ENCODE measurements at places on chromosomes 3 and 15.
A peak's percentile ranks its signal among the peaks of the same experiment; 100 is the strongest.

DNA sequence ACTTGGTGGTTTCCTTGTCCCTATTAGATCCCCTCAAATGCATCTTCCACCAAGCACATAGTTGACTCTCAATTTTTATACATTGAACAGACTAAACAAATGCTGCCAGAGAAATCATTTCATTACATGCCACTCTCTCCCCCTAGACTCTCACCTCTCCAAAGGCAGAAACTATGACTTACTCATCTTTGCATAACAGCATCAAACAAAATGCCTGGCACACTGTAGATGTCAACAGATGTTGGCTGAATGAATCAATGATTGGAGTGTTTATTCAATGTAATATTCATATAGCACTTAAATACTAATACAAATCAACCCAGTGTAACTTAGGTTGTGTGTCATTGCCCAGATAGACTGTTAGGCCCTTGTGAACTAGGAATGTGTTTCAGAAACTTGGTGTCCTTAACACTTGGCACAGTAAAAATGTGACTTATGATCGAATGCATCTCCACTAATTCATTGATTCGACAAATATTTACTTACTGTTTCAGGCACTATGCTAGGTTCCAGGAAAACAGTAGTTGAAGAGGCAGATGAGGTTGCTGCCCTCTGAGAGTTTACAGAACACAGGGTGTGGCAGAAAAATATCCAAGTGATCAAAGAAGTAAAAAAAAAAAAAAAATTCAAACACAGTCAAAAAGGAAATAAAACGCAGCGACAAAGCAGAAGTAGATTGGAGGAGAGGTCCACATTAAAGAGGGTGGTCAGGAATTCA lies 188.5 kb upstream of the LRRN1 start:
- no peak for DNase-seq

GRCh38 chr3:11245827-11246662 lies 26.2 kb upstream of the ATG7 start:
- no peak for DNase-seq

GRCh38 chr3:6435951-6436350 lies 425.0 kb upstream of the GRM7 start:
- no peak for DNase-seq

DNA sequence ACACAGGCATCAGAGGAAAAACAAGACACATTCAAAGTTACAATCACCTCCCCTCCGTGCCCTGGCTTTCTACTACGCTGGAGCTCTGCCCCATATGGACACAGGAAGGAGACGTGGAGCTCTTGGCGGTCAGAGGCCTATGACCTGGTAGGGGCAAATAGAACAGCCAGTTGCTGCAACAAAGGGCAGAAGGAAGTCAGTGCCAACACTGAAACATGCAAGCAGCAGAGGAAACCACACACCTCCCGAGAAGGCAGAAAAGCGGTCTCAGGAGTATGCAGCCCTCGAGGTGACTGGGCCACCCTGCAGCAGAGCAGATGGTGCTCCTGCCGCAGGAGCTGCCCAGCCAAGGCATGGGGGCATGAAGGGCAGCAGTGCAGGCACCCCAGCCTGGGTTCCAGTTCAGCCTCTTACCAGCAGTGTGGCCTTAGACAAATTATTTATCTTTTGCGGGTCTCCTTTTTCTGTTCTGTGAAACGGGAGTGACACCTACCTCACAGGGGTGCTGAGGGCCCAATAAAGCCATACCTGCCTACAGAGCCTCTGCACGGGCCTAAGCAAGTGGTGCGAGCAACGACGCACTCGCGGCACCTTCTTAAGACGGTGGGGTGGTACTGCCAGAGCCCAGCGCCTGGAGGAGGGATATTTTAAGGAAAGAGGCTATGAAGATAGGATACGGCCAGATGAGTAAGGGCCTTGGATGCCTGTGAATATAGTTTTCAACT lies 8.6 kb downstream of the ZXDC start:
- DNase-seq = no peak

DNA sequence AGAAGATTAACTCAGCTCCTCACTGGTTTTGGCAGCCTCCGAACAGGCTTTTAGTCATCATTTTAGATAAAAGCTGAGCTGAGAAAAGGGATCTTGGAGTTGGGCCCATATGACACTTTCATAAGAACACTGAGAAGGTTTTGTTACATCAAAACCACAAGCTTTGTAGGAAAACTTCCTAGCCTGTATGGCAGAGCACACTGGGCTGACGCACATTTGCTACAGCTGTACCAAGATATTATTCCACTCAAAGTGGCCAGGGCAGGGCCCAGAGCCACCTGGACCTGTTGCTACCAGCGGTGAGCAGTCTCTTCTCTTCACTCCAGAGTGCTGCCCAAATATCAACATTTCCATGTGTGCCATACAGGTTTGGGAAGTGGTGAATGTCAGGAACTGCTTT lies 160.5 kb upstream of the CCDC54 start:
- no peak for DNase-seq

DNA sequence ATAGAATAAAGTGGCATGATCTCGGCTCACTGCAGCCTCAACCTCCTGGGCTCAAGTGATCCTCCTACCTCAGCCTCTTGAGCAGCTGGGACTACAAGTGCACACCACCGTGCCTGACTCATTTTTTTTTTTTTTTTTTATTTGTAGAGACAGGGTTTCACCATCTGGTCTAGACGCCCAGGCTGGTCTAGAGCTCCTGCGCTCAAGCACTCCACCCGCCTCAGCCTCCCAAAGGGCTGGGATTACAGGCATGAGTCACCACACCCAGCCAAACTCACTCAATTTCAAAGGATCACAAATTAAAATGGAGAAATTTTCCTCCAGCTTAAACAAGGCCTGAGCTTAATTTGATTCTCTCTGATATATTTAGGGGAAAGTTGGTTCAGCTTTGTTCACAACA lies 27.3 kb upstream of the NMB start:
- no peak for DNase-seq

DNA sequence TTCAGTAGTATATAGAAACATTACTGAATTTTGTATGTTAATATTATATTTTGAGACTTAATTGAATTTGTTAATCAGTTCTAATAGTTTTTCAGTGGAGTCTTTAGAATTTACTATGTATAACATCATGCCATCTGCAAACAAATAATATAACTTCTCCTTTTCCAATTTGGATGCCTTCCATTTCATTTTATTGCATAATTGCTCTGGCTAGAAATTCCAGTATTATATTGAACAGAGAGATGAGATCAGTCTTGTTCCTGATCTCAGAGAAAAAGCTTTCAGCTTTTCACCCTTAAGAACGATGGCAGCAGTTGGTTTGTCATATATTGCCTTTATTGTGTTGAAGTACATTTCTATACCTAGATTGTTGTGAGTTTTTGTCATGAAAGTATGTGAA lies 40.4 kb downstream of the OR4F15 start:
- no peak for DNase-seq

- no peak for DNase-seq
Observed at GRCh38 chr3:121414924-121415323, 130.9 kb downstream of the POLQ start.

GRCh38 chr3:112407888-112408702 lies 75.1 kb downstream of the CD200 start:
- DNase-seq = no peak

- DNase-seq = no peak
Observed at GRCh38 chr3:134775831-134776230, 19.2 kb upstream of the EPHB1 start.

GRCh38 chr3:174028673-174029072 lies 631.1 kb downstream of the NLGN1 start:
- no peak for DNase-seq

DNA sequence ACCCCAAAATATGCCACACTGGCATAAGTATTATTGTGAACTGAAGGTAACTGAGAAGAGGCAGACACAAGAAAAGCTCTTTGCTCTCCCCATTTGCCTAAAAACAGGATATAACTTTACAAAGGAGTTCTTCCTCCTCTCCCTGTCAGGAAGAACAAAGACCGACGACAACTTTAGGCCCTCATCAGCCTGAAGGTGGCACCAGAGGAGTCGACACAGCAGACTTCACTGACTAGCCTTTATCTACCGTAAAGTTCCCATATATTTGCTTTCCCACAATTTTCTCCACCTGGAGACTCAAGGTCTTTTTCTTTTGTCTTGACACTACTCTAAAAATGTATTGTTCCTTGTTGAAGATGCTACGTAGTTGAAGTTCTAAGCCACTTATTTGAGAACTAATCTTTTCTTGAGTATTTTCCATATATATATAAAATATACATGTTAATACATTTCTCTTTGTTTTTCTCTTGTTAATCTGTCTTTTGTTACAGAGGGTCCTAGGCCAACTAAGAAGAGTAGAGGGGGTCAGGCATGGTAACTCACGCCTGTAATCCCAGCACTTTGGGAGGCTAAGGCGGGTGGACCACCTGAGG lies 16.2 kb upstream of the XIRP1 start:
- DNase-seq = peak; percentile 60

GRCh38 chr3:69568458-69568857 lies 170.8 kb upstream of the MITF start:
- no peak for DNase-seq

DNA sequence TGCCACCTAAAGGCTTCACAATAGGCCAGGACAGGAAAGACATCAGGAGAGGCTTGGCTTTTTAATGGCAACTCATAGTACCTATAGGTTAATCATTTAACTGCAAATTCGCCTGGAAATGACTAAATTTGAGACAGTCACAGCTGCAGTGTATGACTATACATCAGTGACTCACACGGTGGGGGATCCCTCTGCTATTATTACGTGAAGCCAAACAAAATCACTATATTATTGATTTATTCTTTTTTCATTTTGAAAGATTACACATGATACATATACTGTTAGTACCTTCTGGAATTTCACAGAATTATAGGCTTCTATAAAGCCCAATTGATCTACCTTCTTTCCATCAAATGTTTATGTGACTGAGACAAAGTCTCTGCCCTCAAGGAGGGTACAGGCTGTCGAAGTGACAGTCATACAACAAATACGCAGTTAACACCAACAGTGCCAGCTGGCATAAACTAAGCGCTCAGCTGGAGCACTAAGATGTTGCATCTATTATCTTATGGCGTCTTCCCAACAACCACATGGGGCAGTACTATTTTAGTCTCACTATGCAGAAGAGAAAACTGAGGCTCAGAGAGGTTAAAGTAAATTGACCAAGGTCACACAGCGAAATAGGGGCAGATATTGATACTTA lies 82.0 kb upstream of the LMOD3 start:
- no peak for DNase-seq

- no peak for DNase-seq
Observed at GRCh38 chr3:1591327-1592028, 498.7 kb downstream of the CNTN6 start.

DNA sequence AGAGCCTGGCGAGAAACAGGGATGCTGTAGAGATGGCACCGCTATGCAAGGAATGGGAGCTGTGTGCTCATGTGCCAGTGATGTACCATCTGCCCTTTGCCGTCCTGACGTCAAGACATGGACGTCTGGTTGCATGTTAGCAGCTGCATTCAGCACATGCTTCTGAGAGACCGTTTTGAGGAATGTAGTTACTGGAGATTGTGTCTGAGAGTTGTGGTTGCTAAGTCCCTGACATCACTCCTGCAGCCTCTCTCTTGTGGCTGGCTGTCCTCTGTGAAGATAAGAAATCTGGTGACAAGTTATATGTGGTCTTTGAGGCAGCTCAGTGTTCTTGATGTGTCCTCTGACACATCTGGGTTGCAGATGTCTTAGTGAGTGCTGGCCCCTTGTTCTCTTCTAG lies 165.1 kb downstream of the APBA2 start:
- DNase-seq = no peak

DNA sequence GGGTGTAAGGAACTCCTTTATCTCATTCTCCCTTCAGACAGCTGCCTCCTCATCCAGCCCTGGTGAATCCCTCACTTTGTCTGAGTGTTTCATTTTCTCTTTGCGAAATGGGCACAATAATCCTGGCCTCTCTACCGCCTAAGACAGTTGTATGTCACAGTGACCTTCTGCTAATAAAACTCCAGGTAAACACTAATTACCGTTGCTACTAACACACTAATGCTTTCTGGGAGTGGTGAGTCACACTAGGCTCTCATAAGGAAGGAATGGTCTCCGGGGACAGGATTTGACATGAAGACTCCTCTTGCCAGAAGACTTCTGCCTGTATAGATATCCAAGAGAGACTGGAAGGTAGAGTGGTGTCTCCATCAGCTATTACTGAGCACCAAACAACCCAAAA lies 71.7 kb upstream of the SNRK start:
- no peak for DNase-seq

GRCh38 chr3:18420555-18420954 lies 4.6 kb downstream of the SATB1 start:
- DNase-seq = no peak

- DNase-seq = no peak
Observed at GRCh38 chr3:173660645-173661299, 263.2 kb downstream of the NLGN1 start.

DNA sequence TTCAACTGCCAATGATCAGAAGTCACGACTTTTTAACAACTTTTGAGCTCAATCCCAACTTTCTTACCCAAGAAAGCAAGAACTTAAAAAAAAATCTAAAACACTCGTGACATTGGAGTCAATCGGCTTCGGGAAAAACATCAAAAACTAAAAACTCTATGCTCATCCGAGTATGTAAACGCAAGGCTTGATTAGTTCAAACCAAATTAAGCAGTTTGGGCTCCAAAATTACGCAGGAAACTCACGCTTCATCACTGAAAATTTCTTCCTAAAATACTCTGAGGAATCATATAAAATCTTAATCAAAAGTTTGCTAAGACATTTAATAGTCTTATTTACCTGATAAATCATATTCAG lies 1.6 kb downstream of the TRA2B start:
- DNase-seq = no peak

GRCh38 chr15:89391685-89392257 lies 57.1 kb upstream of the POLG start:
- DNase-seq = no peak

GRCh38 chr15:66402761-66403284 lies 16.1 kb downstream of the MAP2K1 start:
- no peak for DNase-seq

- no peak for DNase-seq
Observed at GRCh38 chr15:76060118-76060989, 569 bp downstream of the TMEM266 start.

- DNase-seq = no peak
Observed at GRCh38 chr15:62999923-63000561, 42.5 kb upstream of the TPM1 start.

- DNase-seq = no peak
Observed at GRCh38 chr3:188814581-188814980, 357.2 kb upstream of the TPRG1 start.

GRCh38 chr15:95872366-95872771 lies 458.1 kb upstream of the NR2F2 start:
- DNase-seq = no peak

DNA sequence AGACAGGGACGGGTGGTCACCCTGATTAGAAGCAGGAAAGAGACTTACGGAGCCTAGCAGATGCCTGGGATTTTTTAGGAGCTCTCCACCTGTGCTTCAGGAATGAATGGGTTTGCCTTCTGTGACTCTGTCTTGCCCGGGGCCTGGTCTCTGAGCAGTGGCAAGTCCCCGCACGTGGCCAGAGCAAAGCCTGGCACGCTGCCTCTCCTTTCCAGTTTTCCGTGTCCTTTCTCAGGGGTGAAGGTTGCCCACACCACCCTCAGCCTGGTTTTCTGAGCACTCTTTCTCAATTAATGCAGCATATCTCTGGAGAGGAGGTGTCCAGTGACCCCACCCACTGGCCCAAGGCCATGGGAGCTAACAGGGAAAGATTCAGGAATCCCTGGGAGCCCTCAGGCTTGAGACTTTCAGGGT lies 14.5 kb upstream of the CHST14 start:
- DNase-seq = no peak

- DNase-seq = no peak
Observed at GRCh38 chr3:175948041-175948440, 1088.9 kb downstream of the NAALADL2 start.

GRCh38 chr3:135145581-135145980 lies 350.5 kb downstream of the EPHB1 start:
- DNase-seq = no peak

GRCh38 chr15:41797201-41797944 lies 23.1 kb downstream of the MAPKBP1 start:
- no peak for DNase-seq
